ENCODE measurements at places on chromosomes 2 and 18.

DNA sequence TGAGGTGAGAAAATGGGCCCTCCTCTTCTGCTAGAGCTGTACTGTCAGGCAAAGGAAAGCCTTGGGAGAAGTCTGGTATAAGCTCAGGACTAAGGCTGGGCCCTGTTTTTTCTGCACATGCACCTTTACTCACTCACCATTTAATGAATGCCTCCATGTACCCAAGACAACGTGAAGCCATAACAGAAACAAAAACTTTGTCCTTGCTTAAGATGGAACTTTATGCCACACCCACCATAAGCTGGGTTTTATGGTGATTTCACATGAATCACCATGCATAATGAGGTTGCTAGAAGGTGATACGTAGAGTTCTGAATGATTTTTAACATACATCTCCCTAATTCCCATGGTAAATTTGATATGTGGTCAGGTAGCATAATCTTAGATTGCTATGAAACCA, 63.7 kb upstream of the CYP26B1 start:
- no peak for DNase-seq

- DNase-seq = peak; percentile 17
Measured at GRCh38 chr2:36253086-36253485, 102.5 kb upstream of the CRIM1 start.

- no peak for DNase-seq
Measured at GRCh38 chr2:39433586-39434195, 3.4 kb downstream of the MAP4K3 start.

GRCh38 chr18:24660956-24661355, 200.5 kb downstream of the HRH4 start:
- DNase-seq = no peak

DNA sequence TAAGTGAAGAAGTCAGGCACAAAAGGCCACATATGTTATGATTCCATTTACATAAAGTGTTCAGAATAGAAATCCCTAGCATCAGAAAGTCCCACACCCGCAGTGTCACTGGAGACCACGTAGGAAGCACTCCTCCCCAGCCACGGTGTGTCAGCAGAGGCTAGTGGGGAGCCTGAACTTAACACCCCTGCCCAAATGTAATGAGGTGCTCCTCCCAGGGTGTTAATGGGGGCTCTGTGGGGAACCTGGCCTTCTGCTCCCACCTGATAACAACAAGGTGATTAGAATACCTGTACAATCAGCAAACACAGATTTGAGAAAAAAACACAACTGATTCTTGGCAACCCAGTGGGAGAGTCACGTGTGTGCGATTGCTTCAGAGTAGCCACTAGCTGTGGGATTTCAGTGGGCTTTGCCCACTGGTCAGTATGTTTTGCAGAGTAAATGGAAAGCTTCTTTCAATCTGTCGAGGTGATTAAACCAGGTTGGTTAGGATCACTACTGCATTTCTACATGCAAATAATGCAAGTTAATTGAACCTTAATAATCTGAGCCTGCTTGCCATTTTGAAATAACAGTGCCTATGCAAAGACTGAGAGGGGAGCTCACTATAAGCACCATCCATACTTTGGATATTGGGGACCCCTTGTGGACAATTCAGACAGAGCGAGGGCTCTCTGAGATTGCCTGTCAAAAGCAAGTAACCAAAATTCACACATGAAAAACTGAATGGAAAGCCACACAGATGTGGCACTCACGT, 20.6 kb upstream of the ATRAID start:
- DNase-seq = peak; percentile 76

DNA sequence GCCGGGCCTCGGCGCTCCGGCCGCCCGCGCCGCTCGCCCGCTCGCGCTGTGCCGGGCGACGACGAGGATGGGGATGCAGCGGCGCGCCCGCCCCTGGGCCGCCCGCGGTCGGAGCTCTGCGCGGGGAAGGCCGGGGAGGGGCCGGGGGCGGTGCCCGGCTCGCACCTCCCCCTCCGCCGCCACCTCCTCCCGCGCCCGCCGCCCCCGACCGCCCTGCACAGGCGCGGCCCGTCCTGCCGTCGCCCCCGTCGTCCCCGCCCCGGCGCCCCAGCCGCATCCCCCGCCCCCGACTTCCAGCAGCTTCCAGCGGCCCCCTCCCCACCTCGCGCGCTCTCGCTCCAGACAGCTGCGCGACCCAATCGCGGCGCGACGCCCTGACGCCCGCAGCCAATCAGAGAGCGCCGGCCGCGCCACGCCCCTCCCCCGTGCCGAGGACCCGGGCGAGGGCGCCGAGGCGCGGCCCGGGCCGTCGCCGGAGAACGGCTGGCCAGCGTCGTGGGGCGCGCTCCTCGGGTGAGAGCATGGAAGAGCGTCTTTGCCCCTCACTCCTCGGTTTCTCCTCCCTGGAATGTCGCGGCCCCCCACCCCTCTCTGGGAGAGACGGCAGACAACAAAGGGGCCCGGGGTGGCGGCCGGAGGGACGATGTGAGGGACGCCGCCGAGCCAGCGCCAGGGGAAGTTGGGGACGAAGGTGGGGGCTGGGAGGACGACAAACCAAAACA, at the start of gene MBOAT2:
TSS of gene MBOAT2 (minus strand) at position 69 of the 722 bp plus-strand sequence. CDS start 70 bp downstream, outside the sequence.
- peak; percentile 95 for DNase-seq

GRCh38 chr2:880201-880970, 70.3 kb upstream of the SNTG2 start:
- no peak for DNase-seq

- DNase-seq = no peak
Measured at GRCh38 chr18:160831-161570, 2.6 kb downstream of the USP14 start.

DNA sequence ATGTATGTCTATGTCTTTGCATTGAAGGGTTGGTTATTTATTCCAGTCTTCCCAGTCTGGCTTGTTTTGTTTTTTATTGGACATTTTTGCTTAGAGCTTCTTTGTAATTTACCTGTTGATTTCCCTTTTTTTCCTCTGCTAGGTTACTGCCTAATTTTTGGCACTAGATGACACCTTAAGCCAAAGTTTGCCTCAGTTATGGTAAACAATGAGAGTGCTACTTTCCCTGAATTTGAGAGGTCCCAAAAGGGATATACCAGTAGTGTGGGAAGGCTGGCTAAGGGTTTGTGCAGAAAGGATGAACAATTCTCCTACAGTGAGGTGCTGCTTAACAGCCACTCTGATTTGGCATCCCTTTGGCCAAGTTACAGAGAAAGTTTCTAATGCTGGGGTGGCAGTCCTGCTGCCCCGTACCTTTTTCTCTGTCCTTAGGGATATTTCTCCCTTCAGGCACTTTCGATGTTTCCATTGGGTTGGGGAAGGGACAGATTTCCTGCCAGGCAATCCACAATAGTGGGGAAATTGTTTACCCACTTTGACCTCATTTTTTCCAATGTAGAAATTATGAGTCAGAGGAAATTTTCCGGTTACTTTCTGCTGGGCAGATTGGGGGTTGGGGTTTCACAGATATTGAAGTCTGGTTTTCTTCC, 354.9 kb downstream of the PTPRM start:
- DNase-seq = peak; percentile 39

GRCh38 chr18:76339246-76339620, 155.8 kb downstream of the ZNF516 start:
- no peak for DNase-seq

Measured in SJCRH30 (cell line).